ENCODE measurements at places on chromosomes 13 and 19.

GRCh38 chr13:43083750-43084149 lies 60.4 kb downstream of the DNAJC15 start:
- DNase-seq: no peak

GRCh38 chr13:109666656-109667055 lies 119.7 kb downstream of the IRS2 start:
- DNase-seq: no peak

GRCh38 chr19:3494559-3494958 lies 5.9 kb downstream of the DOHH start:
- no peak for DNase-seq

DNA sequence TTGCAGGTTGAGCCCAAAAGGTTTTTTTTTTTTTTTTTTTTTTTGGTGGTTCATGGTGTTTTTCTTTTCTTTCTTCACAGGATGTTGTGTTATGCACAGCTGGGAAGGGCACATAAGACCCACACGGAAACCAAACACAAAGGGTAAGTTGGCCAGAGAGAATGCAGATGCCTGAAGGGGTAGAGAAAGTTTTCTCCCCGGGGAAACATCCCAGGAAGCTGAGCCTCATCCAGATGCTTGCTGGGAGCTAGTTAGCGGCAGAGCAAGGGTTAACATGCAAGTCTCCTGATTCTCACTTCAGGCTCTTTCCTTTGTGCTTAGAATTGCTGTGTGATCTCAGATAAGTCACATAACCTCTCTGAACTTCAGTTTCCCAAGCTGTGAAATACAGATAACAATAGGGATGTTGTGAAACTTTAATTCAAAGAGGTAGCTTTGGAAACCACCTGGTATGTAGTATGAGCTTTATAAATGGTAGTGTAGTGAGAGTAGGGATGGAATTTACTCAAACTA lies 3.1 kb downstream of the ADGRE1 start:
- DNase-seq: no peak

GRCh38 chr13:110324026-110324749 lies 17.1 kb downstream of the COL4A2 start:
- no peak for DNase-seq

DNA sequence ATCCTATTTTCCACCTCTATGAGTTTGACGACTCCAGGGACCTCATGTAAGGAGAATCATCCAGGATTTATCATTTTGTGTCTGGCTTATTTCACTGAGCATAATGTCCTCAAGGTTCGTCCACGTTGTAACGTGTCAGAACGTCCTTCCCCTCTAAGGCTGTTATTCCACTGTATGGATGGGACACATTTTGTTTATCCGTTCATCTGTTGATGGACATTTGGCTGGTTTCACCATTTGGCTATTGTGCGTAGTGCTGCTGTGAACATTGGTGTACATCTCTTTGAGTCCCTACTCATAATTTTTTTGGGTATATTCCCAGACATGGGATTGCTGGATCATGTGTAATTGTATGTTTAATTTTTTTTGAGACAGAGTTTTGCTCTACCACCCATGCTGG lies 21.5 kb downstream of the CRTC1 start:
- no peak for DNase-seq

DNA sequence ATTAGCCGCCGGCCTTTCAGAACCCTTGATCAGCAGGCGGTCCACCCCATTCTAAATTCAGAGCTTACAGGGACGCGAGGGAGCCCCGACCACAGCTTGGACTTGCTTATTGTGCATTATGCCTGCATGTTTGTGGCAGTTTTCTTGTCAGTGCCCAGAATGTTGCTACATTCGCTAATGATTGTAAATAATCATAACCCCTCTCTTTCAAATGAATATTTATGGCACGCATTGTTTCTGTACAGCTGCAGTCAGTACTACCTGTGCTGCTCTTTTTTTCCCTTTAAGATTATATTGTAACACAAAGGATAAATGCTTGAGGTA lies 321 bp upstream of the VPS36 start:
- no peak for DNase-seq

DNA sequence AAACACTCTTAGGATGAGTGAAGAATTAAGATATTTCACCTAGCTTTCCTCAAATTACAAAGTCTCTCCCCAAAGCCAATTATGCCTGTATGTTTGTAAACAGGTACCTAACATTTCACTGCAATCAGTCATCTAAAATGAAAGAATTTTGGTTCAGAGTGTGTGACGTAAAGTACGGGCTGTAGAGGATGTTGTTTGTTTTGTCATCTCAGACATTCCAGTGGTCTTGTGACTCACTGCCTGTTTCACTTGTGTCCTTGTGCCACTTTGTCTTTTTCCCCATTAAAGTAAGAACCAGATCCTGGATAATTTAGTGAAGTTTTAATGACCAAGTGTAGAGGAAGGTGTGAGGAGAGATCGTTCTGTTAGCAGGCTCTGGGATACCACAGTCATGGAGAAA lies 28.6 kb upstream of the EID2 start:
- no peak for DNase-seq

DNA sequence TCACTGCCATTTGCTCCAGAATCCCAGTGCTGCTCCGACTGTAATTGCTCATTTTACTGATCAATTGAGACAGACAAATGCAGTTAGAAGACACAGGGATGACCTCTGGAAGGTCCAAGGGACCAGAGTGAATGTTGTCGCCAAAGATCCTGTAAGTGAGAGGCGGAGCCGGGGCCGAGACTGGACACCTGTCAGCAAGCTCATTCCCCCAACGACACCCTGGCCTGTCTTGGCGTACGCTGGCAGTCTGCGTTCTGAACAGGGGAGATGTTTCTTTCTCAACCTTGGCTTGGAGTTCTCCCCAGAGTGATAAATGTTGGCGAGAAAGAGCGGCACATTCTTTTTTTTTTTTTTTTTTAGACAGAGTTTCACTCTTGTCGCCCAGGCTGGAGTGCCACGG lies 24.2 kb downstream of the GADD45B start:
- DNase-seq: no peak

DNA sequence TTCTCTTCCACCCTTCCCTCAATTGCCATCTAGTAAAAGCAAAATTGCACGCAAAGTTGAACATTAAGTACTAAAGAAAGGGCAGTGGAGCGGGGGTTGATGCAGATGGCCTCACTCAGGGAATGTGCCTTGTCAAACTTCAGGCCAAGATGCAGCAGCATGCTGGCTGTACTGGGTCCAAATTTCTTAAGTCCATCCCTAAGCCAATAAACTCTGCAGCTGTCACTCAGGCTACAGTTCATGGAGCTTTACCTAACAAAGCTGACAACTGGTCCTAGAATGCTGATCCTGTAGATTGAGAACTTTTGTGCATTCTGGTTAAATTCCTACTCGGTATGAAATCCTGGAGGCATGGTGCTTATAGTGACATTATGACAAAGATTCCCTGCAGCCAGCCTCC lies 88.4 kb downstream of the FOXO1 start:
- DNase-seq: no peak

DNA sequence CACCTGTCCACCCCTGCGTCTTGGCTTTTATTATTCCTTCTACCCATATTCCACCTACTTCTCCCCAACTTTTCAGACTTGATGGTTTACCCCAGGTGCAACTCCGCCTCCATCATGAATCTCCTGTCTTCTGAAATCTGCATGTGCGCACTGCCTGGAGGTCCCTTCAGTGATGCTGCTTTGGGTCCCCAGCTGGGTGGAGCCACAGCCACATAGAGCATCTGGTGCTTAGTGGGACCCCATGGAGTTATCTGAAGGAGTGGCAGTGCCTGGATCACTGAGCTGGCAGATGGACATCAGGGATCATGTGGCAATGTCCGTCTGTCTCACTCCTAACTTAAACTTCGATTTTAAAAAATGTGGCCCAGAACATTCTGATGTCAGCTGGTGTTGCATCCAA lies 13.5 kb downstream of the ZNF536 start:
- DNase-seq: no peak

- no peak for DNase-seq
These were observed 140.7 kb downstream of the KCTD12 start for GRCh38 chr13:76745261-76746200.

- no peak for DNase-seq
These were observed 4.2 kb downstream of the DPP9 start for GRCh38 chr19:4719499-4719866.

DNA sequence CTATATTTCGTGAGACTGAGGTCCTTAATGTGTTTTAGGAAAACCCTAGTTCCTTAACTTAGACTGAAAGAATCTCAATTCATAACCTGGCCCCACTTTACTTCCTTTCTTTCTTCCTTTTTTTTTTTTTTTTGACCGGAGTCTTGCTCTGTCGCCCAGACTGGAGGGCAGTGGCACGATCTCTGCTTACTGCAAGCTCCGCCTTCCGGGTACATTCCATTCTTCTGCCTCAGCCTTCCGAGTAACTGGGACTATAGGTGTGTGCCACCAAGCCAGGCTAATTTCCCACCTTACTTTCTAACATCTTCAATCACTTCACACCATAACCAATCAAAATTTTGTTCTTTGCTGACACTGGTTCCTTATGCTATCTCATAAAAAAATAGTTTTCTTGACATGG lies 2097.0 kb downstream of the PCDH9 start:
- DNase-seq: no peak

DNA sequence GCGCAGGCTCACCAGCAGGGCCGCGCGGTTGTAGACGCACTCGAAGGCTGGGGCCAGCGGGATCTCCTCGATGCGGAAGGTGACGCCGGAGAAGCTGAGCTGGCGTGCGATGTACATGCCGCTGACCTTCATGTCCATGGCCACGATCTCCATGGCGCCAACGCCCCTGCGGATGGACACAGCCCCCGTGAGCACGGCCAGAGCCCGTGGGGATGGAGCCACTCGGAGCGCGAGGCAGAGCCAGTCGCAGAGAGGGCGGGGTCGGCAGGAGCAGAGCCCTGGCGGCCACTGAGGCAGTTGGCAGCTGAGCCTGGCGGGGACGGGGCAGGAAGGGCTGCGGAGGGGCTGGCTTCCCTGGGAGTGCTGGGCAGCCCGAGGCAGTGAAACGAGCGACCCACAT lies 15.2 kb downstream of the GPX4 start:
- no peak for DNase-seq

- DNase-seq: no peak
These were observed 749 bp upstream of the PAN3 start for GRCh38 chr13:28137596-28137995.

DNA sequence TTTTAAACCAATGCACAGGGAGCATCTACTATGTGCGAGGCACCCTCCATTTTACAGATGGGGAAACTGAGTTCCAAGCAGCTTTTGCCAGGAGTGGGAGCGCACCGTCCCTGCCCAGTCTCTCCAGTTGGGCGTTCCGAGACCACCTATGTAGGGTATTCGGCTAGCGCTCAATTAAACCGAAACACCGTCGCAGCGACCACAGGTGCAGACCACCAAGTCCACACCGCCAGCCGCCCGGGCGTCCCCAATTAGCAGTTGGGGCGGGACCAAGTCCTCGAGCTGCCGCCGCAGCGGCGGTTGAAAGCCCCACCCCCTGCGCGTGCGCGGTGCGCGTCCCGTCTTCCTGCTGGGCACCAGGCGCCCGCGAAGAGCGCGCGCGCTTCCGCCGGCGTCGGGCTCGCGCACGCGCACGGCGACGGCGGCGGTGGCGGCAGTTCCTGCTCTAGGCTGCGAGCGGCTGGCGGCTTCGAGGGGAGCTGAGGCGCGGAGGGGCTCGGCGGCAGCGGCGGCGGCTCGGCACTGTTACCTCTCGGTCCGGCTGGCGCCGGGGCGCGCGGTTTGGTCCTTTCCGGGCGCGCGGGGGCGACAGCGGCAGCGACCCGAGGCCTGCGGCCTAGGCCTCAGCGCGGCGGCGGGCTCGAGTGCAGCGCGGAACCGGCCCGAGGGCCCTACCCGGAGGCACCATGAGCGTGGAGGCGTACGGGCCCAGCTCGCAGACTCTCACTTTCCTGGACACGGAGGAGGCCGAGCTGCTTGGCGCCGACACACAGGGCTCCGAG lies at the start of gene UPF1:
Gene UPF1 (plus strand): TSS at position 436 of the 782 bp plus-strand sequence. CDS start 251 bp downstream, at position 687.
- DNase-seq: peak; percentile 95

DNA sequence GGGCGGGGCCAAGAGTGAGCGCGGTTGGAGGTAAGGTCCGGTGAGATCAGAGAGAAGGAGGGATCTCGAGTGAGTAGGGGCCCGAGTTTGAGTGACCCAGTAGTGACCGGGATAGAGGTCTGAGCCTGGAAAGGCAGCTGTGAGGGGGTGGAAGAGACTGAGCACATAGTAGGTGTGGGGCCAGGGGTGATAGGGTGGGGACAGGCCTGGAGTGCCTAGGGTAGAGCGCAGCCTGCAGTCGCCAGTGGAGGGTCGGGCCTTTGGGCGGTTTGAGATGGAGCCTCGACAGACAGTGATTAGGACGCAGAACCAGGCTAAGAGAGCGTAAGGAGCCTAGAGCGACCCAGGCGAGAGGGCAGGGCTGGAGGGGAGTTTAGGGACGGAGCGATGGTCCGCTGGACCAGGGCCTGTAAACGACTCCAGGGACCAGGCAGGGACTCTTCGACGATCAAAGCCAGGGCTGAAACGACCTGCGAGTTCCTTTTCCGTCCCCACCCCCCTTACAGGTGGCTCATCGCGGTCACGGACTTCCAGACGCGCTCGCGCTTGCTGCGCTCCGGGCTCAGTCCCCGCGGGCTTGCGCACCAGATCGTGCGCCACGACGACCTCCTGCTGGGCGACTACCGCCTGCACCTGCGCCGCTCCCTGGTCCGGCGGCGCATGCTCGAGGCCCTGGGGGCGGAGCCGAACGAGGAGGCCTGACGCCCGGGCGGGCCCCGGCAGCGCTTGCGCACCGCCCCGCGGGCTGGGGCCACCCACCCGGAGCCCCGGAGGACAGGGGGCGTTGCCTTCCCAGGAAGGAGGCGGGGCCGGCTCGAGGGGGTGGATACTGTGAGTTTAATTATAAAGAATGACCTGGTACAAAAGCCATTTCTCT lies 9.4 kb downstream of the C19orf81 start:
- DNase-seq: peak; percentile 74

- peak; percentile 77 for DNase-seq
These were observed 3.4 kb downstream of the DMKN start for GRCh38 chr19:35509861-35510625.
